Mucosa of gallbladder (tissue), 1 donor: ENCODE measurements at places on chromosomes 2 and 18. TPM values are rescaled to one million over a fixed set of nuclear protein-coding genes. Genes with fewer than 3 reads are reported as not detected.

NPAS2 gene
- total RNA-seq = 47.4 TPM

ARHGAP25 gene
- total RNA-seq = 12.6 TPM

ALK gene
- total RNA-seq = 0.20 TPM

FOXD4L1 gene
- 0.17 TPM for total RNA-seq

- DNase-seq = no peak
These were observed 15.4 kb upstream of the E2F6 start for GRCh38 chr2:11481426-11481788.
